ENCODE measurements at places on chromosomes 1 and 21.

- no peak for DNase-seq
Observed at GRCh38 chr1:95753382-95754016, 519.5 kb downstream of the RWDD3 start.

DNA sequence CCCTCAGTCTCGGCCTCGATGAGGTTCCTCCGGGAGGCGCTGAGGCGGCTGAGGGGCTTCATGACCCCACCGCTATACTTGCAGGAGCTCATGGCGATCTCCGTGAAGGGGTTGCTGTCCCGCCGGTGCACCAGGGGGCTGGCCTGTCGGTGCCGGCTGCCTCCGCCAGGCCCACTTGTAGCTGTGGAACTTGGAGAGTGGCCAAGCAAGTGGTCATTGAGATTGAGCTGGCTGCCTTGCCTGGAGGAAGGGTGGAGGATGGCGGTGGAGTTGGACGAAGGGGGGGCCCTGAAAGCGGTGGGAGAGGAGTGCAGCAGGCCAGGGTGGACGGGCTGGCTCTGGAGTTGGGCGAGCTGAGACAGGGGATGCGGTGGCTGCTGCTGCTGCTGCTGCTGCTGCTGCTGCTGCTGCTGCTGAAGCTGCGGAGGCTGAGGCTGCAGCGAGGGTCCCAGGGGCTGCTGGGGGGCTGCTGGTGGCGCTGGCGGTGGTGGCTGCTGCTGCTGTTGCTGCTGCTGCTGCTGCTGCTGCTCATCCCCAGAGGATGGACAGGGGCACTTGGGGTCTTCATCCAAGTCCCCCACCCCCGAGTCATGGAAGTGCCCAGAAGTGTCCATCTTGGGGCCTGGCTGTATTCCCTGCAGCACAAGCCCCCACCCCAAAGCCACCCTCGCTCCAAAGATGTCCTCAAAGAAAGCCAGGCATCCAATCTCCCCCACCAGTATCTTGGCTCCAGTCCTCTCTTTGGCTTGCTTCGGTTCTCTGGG is 548 bp downstream of the KCNN3 start:
- no peak for DNase-seq

DNA sequence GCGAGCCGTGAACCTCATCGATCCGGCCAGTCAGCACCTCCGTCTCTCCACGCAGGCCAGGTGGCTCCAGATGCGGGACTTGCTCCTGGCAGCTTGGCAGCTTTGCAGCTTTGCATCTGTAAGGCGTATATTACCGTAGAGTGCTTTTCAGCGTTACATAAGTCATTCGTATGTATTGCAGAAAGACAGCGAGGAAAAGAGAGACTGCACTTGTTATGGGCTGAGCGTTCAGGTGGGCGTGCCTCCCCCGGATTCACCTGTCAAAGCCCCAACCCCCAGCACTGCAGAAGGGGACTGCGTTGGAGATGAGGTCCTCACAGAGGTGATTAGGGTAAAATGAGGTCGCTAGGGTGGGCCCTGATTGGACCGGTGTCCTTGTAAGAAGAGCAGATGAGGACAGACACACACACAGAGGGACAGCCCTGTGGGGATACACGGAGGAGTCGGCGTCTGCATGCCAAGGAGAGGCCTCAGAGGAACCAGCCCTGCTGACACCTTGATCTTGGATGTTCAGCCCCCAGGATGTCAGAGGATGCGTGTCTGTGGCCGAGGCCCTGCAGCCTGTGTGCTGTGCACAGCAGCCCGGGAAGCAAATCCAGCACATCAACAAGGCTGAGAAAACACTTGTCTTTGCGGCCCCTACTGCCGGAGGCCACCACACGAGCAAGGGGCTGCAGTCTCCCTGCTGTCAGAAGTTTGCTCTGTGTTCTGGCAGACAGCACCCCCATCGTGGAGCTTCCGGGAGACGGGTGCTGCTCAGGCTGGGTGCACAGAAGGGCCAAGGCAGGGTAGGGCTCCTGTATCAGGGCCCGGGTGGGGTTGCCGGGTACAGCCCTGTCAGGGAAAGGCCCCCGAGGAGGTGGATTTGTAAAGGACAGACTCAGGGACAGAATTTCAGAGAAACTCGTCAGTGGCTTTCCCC is 10.9 kb upstream of the AGPAT3 start:
- DNase-seq = no peak

GRCh38 chr1:201072149-201072548 is 40.1 kb downstream of the CACNA1S start:
- no peak for DNase-seq

GRCh38 chr1:155009221-155009711 is 6.7 kb downstream of the ZBTB7B start:
- DNase-seq = no peak

DNA sequence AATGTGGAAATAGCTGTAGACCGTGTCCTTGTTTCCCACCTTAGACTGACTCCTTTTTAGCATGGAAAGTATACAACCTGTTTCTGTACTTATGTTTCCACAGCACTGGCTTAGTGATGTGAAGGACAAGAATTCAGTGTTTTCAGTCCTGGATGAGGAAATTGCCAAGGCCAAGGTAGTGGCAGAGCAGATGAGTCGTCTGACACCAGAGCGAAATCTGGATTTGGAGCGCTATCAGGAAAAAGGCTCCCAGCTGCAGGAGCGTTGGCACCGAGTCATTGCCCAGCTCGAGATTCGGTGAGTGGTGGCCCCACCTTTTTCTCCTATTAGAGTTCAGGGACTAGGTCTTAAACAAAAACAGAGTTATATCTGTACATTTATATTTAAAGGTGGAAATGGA is 112.6 kb downstream of the MACF1 start:
- DNase-seq = no peak
